ENCODE measurements at places on chromosomes 3 and 15.

GRCh38 chr15:68817304-68818065 lies 3.2 kb downstream of the ANP32A start:
- peak; percentile 53 for DNase-seq

- no peak for DNase-seq
Observed at GRCh38 chr3:136938334-136938733, 19.4 kb upstream of the IL20RB start.

- no peak for DNase-seq
Observed at GRCh38 chr3:147359177-147360050, 46.9 kb downstream of the ZIC4 start.

GRCh38 chr3:20726786-20727185 lies 540.8 kb upstream of the SGO1 start:
- no peak for DNase-seq

DNA sequence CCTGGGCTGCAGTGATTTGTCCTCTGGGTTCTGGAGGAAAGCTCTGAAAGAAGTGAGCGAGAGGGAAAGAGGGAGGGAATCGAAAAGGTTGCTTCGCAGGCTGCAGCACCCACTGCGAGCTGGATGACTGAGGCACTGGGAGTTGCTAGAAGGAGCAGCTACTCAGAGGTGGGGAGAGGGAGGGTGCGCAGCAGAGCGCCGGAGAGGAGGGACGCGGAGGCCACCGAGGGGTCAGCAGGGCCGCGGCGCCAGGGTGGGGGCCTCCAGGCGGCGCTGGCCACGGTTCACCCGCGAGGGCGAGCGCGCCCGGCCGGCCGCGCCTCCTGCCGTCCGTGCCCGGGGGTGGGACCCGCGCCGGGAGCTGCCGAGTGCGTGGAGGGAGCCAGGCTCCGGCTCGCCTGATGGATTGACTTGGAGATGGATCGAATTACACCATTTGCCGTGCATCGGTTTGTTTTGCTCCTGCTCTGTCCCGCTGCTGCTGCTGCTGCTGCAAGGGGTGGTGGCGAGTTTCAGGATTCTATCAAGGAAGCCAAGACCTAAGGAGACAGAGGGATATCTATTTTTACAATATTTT lies at the start of gene SEMA6D:
SEMA6D (plus strand) TSS at position 470 of the 577 bp plus-strand sequence. CDS start 42,294 bp downstream, outside the sequence.
- DNase-seq, result no peak

DNA sequence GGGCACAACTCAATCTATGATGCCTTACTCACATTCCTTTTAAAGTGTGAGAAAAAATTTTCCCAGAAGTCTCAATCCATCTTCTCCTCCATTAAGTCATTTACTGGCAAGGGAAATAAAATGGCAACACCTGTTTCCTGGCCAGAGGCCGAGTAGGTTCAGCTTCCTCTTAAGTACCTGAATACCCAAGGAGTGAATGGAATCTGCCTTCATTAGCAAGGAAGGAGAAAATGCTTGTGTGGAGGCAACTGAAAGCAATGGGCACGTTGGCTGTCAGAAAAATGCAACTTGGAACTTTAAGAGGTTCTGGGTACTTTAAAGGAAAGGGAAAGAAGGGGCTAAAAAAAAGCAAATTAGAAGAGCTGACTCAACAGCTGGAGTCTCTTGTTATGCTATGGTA lies 423.6 kb upstream of the ARL6 start:
- no peak for DNase-seq

GRCh38 chr15:37219211-37219701 lies 118.9 kb upstream of the MEIS2 start:
- DNase-seq, result no peak

- no peak for DNase-seq
Observed at GRCh38 chr3:69203631-69204314, 81.4 kb upstream of the LMOD3 start.

GRCh38 chr3:118949113-118949760 lies 85.4 kb downstream of the IGSF11 start:
- no peak for DNase-seq

- DNase-seq, result no peak
Observed at GRCh38 chr3:48064292-48064829, 48.1 kb upstream of the MAP4 start.

DNA sequence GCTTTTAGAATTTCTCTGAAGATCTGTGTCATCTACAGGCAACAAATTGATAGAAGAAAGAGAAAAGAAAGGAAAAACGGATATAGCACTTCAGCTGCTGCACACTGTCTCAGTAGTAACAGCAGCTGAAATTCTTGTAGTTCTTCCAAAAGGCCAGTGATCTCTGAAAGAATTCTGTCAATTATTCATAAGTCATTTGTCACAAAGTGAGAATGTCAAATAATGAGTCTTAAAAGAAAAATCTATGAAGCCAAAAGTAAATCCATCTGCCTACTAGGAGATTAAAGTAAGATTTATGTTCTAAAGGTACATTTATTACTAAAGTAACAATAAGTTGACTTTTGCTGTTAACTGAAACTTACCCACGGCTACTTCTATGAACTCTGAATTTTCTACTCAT lies 24.6 kb downstream of the IFT80 start:
- no peak for DNase-seq

DNA sequence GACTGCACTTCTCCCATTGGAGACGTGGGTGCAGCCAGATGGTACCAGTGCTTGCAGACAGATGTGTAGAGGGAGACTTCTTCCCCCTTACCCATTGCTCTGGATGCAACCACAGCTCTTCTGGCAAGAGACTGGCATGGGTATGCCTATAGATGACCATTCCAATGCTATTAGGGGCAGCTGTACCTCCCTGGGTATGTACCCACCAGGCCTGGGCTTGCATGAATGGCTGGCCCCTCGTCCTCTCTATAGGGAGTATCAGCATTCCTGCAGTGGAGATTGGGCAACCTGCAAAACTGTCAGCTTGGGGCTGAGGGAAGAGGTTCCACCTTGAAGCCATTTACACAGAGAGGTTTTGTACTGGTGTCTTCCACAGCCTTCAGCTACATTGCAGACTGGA lies 57.6 kb upstream of the FXR1 start:
- no peak for DNase-seq

DNA sequence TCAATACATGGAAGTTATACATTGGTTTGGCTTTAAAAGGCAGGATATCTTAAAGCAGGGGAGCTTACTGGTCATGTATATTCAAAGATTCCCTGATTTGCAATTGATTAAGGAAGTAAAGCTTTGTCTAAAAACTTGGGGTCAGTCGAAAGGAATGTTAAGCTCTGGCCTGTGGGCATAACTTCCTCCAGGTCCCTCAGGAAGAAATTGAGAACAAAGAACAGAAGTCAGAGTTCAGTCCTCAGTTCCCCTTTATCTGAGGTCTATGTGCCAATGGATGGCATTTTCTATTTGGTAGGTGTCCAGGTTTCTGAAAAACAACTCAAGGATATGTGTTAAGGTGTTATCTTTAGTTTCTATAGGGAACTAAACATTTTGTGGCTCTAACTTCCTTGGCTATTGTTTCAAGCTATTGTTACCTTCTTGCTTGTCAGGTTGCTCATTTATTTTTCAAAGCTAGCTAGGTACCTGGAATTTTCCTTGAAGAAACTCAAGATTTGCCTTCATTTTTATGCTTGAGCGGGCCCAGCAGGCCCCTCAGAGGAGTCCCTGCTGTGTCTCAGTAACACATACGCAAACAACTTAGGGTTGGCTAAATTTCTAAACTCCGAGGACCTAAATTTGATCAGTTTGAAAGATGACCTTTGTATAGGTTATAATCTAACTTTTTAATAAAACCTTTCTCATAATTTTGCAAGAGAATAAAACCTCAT lies 135.0 kb upstream of the UBE2E2 start:
- no peak for DNase-seq

- no peak for DNase-seq
Observed at GRCh38 chr15:59347915-59348314, 24.8 kb downstream of the MYO1E start.

DNA sequence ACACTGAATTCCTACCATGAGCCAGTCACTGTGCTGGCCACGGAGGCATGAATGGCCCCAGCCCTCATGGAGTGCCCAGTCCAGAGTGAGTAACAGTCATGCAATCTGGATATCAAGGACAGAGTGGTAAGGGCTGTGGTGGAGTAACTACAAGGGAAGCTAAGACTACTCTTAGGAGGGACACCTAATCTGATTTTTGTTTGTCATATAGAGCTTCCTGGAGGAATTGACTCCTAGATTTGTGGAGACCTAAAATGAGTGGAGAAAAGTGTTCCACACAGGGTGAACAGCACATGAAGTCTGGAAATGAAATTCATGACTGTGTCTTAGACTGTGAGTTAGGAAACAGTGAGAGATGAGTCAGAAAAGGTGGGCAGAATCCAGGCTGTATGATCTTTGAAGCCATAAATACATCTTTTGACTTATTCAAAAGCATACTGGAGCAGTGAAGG lies 219.9 kb downstream of the NFKBIZ start:
- DNase-seq, result no peak

DNA sequence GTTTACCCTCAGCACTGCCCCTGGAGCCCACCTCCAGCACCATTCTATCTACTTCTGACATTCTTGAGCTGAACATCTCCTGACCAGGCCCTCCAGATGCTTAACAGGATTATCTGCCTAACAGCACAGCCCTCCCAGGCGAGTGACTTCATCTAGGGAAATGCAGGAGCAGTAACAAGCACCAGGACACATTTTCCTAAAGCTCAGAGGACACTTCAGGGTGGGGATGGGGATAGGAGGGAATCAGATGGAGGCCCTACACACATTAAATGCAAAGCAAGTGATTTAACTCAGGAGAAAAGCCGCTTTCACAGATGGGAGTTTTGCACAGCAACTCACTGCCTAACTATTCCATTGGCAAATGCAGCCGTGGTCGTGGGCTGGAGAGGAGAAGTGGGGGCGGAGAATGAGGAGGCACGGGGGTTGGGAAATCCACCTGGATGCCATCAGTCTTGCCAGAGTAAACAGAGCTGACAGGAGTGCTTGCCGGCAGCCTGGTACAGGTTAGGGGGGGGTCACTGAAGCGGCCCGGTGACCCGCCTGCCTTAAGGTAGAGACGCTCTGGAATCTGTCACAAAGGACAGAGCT lies 21.3 kb upstream of the BNC1 start:
- no peak for DNase-seq

GRCh38 chr15:100663086-100663914 lies 60.9 kb downstream of the ASB7 start:
- DNase-seq, result no peak

GRCh38 chr3:112610121-112610520 lies 30.8 kb downstream of the CCDC80 start:
- DNase-seq, result no peak

DNA sequence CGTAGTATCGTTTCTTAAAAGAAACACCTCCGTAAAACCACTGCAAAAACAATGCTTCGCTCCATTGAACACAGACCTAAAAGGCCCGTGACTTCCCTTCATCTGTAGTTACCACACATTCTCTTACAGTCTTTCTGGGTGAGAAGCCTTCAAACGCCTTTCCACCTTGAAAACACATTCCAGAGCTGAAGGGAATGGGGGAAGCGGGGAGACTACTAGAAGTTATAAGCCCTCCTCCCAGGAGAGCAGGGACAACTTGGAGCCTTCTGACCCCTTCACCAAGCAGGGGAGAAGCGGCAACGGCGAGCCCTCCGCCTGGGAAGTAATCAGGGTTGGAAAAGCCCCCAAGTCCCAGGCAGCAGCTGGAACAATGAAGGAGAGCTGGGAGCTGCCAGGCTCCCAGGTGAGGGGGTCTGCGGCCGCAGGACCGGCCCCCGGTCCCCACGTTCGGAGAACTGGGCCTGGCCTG lies 461 bp downstream of the SECISBP2L start:
- no peak for DNase-seq

DNA sequence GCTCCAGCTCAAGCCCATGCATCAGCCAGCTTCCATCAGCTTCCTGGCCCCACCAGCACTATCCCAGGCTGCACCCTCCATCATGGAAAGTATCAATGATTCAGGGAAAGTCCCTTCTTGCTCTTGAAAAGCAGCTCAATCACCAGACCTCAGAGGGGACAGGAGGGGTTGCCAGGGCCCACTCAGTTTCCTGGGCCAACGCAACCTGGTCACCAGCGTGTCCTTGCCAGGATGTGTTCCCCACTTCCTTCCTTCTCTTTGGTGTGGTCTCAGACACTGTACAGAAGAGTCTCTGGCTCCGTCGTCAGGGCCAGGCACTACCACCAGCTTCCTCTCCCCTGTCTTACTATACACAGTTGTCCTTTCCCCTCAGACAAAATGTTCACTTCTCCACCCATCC lies 3.0 kb downstream of the HDC start:
- no peak for DNase-seq

DNA sequence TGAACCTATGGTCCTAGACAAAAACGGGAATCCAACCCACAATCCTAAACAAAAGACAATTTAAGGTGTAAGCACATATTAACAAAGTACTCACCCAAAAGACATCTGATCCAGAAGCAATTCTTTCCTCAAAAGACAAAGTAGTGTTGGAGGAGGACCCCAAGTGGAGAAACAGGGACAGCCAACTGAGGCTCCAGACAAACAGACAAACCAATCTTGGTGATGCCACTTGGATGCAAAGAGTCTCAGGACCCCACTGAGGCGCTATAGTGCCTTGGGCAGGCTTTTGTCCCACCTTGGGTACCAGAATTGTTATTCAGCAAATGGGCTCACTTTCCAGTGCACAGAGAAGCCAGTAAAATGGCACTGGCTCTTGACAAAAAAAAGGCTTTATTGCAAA lies 613.8 kb downstream of the DIPK2A start:
- no peak for DNase-seq

- DNase-seq, result no peak
Observed at GRCh38 chr3:193396451-193397244, 18.1 kb upstream of the ATP13A5 start.

DNA sequence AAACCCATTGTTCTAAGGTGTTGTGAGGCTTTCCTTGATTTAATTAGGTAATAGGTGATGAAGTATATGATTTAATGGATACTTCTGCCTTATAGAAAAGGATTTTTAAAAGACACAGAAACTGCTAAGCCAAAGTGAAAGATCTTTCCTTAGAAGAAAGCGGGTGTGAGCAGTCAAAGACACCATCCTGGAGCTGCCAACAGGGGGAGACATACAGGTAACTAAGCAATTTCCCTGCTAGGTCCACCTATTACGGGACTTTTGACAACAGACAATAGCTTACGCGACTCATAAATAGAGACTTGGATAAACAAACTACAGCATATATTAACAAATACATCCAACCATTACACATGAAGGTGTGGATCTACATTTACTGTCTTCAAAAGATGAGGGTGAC lies 669.5 kb downstream of the SQOR start:
- no peak for DNase-seq

- no peak for DNase-seq
Observed at GRCh38 chr3:148816981-148817525, 10.6 kb upstream of the CPB1 start.

DNA sequence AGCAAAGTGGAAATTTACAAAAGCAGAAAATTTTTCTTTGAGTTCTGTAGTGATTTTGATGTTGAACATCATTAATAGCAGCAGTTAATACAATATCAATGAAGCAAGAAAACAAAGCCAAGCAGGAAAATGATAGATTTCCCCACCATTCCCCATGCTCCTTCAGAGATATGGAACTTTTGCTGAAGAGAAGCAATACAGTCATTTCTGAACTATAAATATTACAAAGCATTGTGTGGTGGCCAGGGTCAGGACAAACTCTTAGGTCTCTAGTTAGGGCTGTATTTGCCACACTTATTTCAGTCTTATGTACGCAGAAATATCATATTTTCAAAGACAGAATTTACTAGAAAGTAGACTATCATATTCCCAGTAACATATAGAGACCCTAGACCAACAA lies 88.8 kb upstream of the P3H2 start:
- DNase-seq, result no peak

All from activated CD4-positive, alpha-beta T cell treated with anti-CD3 and anti-CD28 coated beads for 1 hour (primary cell).